ENCODE measurements at places on chromosomes 2 and 18.

- DNase-seq, result no peak
Measured at GRCh38 chr2:146123256-146123655, 1603.3 kb upstream of the ZEB2 start.

- no peak for DNase-seq
Measured at GRCh38 chr2:238030422-238031155, 30.2 kb upstream of the SCLY start.

DNA sequence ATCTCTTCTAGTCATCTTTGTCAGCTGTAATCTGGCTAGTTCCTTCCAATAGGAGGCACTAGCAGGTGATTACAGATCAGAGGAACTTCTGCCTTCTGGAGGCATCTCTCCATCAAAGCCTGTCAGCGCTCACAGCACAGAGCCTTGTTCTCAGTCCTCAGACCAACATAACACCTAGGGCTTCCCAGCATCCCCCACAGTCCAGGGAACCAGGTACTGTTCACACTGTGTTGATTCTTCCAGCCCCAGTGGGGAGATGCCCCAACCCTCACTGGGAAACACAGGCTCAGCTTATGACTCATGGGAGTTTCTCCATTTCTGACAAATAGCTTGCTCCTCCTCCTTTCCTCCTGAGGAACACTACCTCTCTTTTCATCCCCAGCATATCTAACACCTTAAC, 601.7 kb downstream of the CBLN2 start:
- DNase-seq, result no peak

GRCh38 chr2:213281156-213281555, 3.1 kb upstream of the SPAG16 start:
- no peak for DNase-seq

- no peak for DNase-seq
Measured at GRCh38 chr2:218289639-218290315, 2.5 kb downstream of the TMBIM1 start.

DNA sequence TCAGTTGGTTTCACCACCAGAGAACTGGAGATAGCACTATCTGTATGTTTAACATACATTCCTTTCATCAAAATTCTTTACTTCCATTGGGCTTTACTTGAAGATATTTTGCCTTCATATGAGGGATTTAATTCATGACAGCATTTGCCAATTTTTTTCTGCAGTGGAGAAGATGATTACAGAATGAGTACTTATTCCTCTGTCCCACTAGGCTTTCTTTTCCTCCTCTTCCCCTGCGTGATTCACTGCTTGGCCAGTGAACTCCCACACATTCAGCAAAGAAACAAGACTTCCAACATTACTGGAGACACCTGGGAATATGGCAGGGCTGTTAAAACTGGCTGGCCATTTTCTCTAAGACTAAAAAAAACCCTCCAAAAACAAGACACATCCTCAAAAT, 425.8 kb upstream of the KCNH7 start:
- DNase-seq, result no peak

DNA sequence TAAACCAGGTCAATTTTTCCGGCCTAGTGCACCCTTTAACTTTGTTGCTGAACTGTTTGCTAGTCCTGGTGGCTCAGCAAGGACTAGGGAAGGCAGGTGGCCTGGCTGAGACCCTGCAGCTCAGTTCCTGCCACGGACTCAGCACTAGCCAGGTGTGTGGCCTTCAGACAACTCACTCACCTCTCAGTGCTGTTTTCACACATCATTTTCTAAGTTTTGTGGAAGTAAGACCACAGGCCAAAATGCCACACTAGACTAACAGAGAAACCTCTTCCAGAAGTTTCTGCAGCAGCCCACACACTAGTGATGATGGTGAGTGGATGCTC, 65.9 kb upstream of the SLC1A4 start:
- no peak for DNase-seq

GRCh38 chr18:53165770-53166169, 825.8 kb downstream of the DCC start:
- no peak for DNase-seq

- no peak for DNase-seq
Measured at GRCh38 chr18:13267431-13267873, 48.9 kb downstream of the LDLRAD4 start.

- DNase-seq, result peak; percentile 73
Measured at GRCh38 chr2:8685697-8686358, 4.0 kb downstream of the ID2 start.

DNA sequence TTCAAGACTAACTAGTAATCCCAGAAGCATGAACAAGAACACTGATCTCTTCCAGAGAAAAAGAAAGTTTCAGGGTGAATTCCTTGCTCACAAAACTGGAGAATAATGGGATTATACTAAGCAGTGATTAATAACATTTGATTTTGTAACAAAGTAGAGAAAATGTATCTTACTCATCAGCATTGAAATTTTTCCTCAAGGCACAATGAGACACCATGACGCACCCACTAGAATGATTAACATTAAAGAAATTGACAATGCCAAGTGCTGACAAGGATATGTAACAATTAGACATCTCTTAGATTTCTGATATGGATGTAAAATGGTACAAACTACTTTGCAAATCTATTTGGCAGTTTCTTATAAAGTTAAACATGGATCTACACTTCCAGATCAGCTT, 101.1 kb upstream of the EPHA4 start:
- no peak for DNase-seq

GRCh38 chr2:132725148-132725547, 55.1 kb upstream of the LYPD1 start:
- no peak for DNase-seq

- no peak for DNase-seq
Measured at GRCh38 chr18:22731398-22731797, 201.7 kb upstream of the RBBP8 start.

- no peak for DNase-seq
Measured at GRCh38 chr2:172062402-172063004, 22.8 kb upstream of the DLX1 start.

DNA sequence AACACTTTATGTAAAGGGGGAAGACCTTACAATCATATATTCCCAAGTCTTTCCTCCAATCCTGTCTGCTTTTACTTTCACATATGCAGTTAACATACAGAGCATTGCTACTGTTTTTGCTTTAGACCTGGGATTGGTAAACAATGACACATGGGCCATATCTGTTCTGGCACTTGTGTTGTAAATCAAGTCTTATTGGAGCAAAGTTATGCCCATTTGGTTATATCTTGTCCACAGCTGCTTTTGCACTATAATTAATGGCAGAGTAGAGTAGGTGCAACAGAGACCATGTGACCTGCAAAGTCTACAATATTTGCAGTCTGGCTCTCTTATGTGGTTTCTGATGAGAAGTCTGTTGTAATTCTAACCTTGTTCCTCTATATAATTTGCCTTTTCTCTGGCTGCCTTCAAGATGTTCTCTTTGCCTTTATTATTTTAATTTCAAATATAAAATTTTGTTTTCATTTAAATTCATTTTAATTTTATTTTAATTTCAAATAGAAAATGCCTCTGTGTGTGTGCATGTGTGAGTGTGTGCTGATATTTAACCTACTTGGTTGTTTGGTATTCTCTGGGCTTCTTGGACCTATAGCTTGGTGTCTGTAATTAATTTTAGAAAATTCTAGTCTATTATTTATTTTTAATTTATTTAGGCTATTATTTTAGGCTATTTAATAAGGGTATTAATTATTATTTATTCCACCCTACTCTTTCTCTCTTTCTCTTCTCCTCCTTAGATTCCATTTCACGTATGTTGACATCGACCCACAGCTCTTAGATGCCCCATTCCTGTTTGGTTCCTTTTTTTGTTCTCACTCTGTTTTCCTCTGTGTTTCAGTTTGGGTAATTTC, 16.8 kb upstream of the LPIN1 start:
- DNase-seq, result no peak

- DNase-seq, result no peak
Measured at GRCh38 chr2:64934530-64934929, 54.7 kb upstream of the SLC1A4 start.

GRCh38 chr2:237649541-237650454, 22.4 kb downstream of the LRRFIP1 start:
- no peak for DNase-seq

DNA sequence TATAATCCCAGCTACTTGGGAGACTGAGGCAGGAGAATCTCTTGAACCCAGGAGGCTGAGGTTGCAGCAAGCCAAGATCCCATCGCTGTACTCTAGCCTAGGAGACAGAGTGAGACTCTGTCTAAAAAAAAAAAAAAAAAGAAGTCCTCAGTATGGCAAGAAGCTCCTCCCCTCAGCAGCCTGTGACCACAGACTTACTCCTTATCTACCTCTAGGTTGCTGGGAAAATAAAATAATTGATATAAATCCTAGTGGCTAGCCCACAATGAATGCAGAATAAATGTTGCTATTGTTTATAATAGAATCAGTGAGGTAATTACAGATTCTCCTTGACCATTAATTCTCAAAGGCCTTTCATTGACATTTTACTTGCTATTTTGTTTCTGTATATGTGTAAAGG, 70.6 kb downstream of the IRS1 start:
- DNase-seq, result no peak

DNA sequence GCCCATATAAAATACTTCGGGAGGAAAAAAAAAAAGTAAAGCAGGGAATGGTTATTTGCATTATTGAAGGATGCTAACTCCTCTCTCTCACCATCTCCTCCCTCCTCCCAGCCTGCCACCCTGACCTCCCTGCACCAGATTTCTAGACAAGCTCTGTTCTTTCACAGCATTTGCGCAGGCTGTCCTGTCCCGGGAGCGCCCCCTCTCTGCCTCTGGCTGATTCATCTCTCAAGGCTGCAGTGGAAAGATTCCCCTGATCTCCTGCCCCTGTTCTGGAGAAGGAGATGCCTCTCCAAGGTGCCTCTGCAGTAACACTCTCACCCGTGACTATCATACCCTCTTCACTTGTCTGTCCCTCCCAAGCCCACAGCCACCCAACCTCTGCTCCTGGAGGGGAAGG, 38.5 kb downstream of the COL4A4 start:
- DNase-seq, result no peak

DNA sequence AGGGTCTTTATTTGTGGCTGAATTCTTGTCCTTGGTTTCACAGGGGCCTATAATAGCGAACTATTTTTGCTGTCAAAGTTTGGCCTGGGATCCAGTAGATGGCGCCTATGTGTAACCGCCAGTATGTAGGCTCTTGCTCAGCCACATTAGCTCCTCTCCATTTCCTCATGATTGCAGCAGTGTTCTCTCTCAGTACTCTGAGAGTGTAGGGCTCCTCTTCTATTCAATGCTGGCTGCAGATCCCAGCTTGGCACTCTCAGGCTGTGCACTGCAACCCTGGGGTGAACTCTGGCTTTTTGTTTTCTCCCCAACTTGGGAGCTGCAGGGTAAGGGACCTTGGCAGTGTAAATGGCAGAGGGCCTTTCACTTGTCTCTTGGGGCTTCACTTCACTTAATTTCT, 344.6 kb upstream of the CHAC2 start:
- no peak for DNase-seq

GRCh38 chr2:121061633-121062032, 223.4 kb downstream of the TFCP2L1 start:
- DNase-seq, result no peak

GRCh38 chr2:11073251-11073650, 82.0 kb upstream of the SLC66A3 start:
- peak; percentile 2 for DNase-seq

DNA sequence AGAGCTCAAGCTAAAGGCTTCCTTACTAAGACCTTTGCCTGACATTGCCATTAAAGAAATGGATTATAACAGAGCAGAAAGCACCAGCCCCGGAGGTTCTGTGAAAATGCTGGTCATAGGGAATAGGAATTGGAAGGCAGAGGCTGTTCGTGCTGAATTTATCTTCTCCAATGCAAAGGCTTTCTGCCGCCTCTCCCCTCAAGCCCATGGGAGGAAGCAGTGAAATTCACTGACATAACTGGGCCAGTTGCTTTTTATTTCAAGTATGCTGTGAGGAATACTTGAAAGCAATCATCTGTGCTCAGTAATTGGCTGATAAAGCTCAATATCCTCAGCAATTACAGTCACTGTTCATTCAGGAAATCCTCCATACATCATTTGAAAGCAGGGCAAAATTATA, 85.4 kb upstream of the LINC00305 start:
- DNase-seq, result no peak

GRCh38 chr2:112260295-112260625, 5.4 kb upstream of the ZC3H8 start:
- DNase-seq, result no peak

- DNase-seq, result no peak
Measured at GRCh38 chr18:10400534-10401307, 53.7 kb upstream of the APCDD1 start.

- DNase-seq, result no peak
Measured at GRCh38 chr2:46486436-46486835, 7.1 kb downstream of the TMEM247 start.

- no peak for DNase-seq
Measured at GRCh38 chr2:240227538-240228428, 87.3 kb upstream of the OTOS start.

DNA sequence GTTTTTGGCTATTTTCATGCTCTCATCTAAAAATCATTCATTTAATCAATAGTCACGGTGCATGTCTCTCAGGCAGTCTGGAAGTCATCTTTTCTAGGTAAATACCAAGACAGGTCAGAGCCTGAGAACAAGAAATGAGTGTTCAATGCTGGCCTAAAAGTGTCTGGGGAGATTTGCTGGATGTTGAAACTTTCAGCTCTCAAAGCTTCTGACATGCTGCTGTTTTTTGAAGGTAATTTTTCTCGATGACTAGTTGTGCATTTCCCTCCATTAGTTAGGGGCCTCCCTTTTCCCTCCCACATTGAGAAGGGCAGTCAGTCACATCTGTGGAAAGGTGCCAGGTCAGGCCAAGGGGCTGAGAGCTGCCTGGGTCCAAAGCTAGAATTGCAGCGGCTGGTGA, 115.6 kb downstream of the LPIN1 start:
- no peak for DNase-seq

- DNase-seq, result peak; percentile 79
Measured at GRCh38 chr2:110858135-110858725, 125.9 kb downstream of the ACOXL start.

- DNase-seq, result no peak
Measured at GRCh38 chr2:223669453-223670225, 67.5 kb upstream of the SCG2 start.

GRCh38 chr18:73168236-73168635, 300.4 kb upstream of the NETO1 start:
- no peak for DNase-seq

DNA sequence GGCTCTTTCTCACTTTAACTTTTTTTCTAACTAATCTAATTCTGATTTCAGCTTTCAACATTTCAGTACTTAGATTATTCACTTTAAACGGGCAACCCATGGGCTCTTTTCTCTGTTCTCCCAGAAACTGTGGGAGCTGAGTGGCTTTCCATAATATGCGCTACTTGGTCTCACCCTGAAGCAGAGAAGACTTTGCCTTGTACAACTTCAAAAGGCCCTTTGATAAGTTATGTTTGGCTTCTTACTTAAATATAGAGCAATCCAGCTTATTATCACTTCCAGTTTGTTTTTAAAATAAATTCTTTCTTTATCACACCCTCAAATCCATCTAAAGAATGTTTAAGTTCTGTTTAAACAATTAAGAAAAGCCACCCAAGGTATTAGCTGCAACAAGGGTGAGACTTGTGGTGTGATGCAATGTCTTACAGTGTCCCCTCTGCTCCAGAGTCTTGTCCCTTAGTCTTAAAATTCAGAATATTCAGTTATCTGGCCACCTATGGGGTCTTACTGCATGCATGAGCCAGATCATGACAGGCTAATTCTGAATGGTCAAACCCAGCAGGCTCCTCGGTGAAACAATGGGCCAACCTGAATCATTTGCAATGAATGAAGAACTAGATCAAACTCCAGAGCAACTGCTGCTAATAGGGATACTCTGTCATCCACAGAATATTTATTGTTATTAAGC, 38.8 kb downstream of the GCG start:
- no peak for DNase-seq

GRCh38 chr2:119745566-119745965, 14.2 kb upstream of the PTPN4 start:
- DNase-seq, result no peak
